ENCODE measurements at places on chromosomes 7 and 10.

DNA sequence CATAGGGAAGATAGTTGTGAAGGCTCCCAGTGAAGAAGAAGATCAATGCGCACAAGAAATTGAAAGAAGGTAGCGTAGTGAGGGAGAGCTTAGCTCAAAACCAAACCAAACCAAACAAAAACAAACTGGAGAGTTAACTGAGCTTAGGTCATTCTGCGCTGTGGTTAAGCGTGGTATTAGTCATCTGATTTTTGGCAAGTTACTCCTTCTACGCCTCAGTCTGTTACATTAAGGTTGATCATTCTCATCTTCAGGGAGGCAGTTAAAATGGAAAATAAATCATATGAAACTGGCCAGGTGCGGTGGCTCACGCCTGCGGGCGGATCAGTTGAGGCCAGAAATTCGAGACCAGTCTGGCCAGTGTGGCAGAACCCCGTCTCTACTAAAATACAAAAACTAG lies 259.7 kb downstream of the EXOC4 start:
- no peaks in the 10 kb centered on the region for H3K36me3 ChIP-seq
- H3K27me3 ChIP-seq, result no peaks in the 10 kb centered on the region
- H3K4me3 ChIP-seq, result no peak overlapping the region
- H3K27ac ChIP-seq, result no peak overlapping the region
- H3K4me1 ChIP-seq, result no peaks in the 10 kb centered on the region

DNA sequence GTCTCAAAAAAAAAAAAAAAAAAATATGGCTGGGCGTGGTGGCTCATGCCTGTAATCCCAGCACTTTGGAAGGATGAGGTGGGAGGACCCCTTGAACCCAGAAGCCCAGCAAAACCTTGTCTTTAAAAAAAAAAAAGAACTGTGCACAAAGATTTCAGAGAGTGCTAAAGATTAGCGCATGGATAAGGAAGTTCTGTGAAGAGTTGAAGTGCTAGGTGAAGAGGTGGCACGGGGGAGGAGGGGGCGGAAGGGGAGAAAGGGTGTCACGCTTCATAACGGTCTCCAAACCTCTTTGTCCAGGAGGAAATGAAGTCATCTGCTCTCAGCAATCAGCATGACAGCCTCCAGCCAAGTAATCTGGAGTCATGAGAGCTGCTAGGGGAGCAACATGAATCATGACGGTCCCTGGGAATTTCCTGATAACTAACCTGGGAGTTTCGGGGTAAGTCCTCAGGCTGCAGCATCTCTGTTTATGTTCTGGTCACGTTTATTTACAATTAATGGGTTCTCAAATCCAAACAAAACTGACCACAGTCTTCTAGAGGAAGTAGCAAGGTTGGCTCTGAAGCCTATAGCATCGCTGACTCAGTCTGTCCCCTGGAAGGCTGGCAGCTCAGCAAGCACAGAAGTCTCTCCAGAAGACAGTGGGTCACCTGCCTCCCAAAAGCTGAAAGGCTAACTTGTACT lies 1.9 kb upstream of the PLAU start:
- peaks cover 15% of the 10 kb centered on the region for H3K4me1 ChIP-seq
- H3K4me3 ChIP-seq, result no peak overlapping the region
- H3K27me3 ChIP-seq, result peaks cover 10% of the 10 kb centered on the region
- no peaks in the 10 kb centered on the region for H3K36me3 ChIP-seq

DNA sequence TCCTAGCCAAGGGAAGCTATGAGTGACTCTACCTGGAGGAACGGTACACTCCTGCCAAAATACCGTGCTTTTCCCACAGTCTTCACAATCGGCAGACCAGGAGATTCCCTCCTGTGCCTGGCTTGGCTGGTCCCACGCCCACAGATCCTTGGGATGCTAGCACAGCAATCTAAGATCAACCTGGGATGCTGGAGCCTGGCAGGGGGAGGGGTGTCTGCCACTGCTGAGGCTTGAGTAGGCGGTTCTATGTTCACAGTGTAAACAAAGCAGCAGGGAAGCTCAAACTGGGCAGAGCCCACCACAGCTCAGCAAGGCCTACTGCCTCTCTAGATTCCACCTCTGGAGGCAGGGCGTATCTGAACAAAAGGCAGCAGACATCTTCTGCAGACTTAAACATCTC lies 295.3 kb downstream of the ELMO1 start:
- H3K27me3 ChIP-seq, result no peaks in the 10 kb centered on the region
- no peaks in the 10 kb centered on the region for H3K4me1 ChIP-seq
- peaks cover 19% of the 10 kb centered on the region for H3K36me3 ChIP-seq

GRCh38 chr7:33593611-33594010 lies 311.7 kb upstream of the BMPER start:
- no peaks in the 10 kb centered on the region for H3K4me1 ChIP-seq
- no peak overlapping the region for H3K27ac ChIP-seq
- DNase-seq, result no peak
- H3K36me3 ChIP-seq, result no peaks in the 10 kb centered on the region
- H3K27me3 ChIP-seq, result no peaks in the 10 kb centered on the region
- no peak overlapping the region for H3K4me3 ChIP-seq

DNA sequence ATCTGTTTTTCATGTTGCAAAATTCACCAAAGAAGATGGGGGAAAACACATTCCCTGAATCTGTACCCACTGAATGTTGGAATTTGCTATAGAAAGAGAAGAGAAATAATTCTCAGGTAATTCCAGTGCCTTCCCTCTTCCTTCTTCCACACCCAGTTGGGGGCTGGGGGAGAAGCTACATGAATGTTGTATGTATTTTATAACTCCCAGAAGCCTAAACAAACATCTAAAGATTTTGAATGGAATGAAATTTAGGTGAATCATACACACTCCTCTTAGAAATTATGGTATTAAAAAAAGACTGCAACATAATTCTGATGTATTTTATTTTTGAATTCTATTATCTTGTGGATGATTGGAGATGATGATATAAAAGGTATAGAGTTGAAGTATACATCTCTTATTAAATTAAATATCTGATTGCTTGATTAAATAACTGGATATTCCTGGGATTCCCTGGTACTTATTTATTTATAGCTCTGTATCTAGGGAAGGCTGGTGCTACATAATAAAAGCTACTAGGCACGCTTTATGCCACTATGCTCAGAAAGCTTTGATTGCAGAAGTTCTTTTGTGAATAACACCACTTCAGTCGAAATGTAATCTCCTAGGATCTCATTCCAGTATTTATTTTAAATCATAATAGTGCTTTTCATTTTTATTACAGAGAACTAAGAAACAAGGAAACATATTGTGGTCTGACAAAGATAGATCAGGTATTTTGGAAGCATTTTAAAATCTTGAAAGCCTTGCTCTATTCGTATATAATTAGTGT lies 98.5 kb downstream of the MCU start:
- no peak overlapping the region for H3K4me3 ChIP-seq
- DNase-seq, result no peak
- H3K36me3 ChIP-seq, result no peaks in the 10 kb centered on the region
- H3K4me1 ChIP-seq, result no peaks in the 10 kb centered on the region

- H3K36me3 ChIP-seq, result no peaks in the 10 kb centered on the region
- no peaks in the 10 kb centered on the region for H3K27me3 ChIP-seq
- no peak overlapping the region for H3K4me3 ChIP-seq
- H3K4me1 ChIP-seq, result no peaks in the 10 kb centered on the region
- no peak for DNase-seq
- no peak overlapping the region for H3K27ac ChIP-seq
Observed at GRCh38 chr10:17256627-17257026, 28.6 kb downstream of the VIM start.

GRCh38 chr7:5470167-5470532 lies 46.5 kb upstream of the TNRC18 start:
- no peaks in the 10 kb centered on the region for H3K27me3 ChIP-seq
- H3K27ac ChIP-seq, result no peak overlapping the region
- no peaks in the 10 kb centered on the region for H3K36me3 ChIP-seq
- H3K4me1 ChIP-seq, result no peaks in the 10 kb centered on the region
- H3K4me3 ChIP-seq, result no peak overlapping the region

- no peaks in the 10 kb centered on the region for H3K27me3 ChIP-seq
- peaks cover 5% of the 10 kb centered on the region for H3K36me3 ChIP-seq
- DNase-seq, result no peak
- peak overlapping the region; percentile 86 for H3K27ac ChIP-seq
- peaks cover 36% of the 10 kb centered on the region for H3K4me1 ChIP-seq
Observed at GRCh38 chr10:46267132-46267985, 19.4 kb upstream of the ANTXRL start.

DNA sequence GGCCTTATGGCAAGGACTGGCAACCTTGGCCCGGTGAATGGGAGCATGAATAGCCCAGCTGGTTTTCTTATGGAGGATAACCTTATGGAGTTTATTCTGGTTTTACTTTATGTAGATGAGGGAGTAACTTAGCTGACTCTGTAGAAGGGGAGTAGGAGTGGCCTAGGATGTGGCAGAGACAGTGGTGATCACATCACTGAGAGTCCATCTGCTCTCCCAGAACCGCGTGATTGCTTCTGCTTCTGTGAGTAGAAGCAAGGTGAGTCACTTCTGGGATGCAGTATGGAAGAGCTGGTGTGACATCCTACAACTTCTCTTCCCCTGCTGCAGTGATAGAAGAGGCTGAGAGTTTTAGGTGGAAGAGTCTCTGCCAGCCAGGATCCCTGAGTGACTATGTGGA lies 129.2 kb downstream of the RPS24 start:
- H3K4me1 ChIP-seq, result no peaks in the 10 kb centered on the region
- H3K4me3 ChIP-seq, result no peak overlapping the region
- no peak overlapping the region for H3K27ac ChIP-seq
- H3K27me3 ChIP-seq, result no peaks in the 10 kb centered on the region
- H3K36me3 ChIP-seq, result no peaks in the 10 kb centered on the region
- DNase-seq, result no peak

DNA sequence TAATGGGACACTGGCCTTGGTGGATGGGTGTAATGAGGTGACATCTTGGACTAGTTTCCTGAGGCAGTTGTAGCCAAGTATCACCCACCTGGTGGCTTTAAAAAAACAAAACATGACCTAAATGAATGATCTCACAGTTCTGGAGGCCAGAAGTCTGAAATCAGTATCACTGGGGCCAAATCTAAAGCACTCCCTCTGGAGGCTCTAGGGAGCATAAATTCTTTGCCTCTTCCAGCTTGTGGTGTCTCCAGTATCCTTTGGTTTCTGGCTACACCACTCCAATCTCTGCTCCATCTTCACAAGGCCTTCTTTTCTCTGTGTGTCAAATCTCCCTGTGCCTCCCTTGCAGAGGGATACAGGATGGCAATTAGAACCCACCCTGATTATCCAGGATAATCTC lies 342.9 kb downstream of the CALN1 start:
- H3K36me3 ChIP-seq, result no peaks in the 10 kb centered on the region
- no peaks in the 10 kb centered on the region for H3K4me1 ChIP-seq
- no peaks in the 10 kb centered on the region for H3K27me3 ChIP-seq
- no peak overlapping the region for H3K4me3 ChIP-seq
- H3K27ac ChIP-seq, result no peak overlapping the region
- no peak for DNase-seq

DNA sequence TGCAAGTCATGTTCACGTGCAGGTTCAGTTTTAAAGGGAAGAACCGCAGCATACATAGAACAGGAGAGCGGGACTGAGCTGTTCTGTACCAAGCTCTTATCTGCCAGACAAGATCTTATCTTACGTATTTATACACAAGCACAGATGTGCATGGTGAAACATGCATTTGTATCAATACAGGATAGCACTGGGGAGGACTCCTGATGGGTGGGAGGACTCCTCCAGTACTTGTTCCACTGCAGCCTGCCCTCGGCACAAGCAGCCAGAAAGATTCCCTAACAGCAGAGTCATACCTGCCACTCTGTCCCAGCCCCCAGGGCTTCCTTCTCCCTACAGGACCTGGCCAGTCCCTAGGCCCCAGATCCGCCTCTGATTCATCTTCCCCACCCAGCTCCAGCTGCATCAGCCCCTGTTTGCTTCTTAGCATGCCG lies 13.2 kb upstream of the PRKCQ start:
- H3K36me3 ChIP-seq, result no peaks in the 10 kb centered on the region
- DNase-seq, result peak; percentile 61
- peaks cover 95% of the 10 kb centered on the region for H3K4me1 ChIP-seq
- peak overlapping the region; percentile 38 for H3K4me3 ChIP-seq
- H3K27ac ChIP-seq, result peak overlapping the region; percentile 94
- no peaks in the 10 kb centered on the region for H3K27me3 ChIP-seq

GRCh38 chr7:98369726-98370125 lies 31.2 kb downstream of the BAIAP2L1 start:
- H3K4me3 ChIP-seq, result no peak overlapping the region
- H3K27ac ChIP-seq, result no peak overlapping the region
- H3K36me3 ChIP-seq, result no peaks in the 10 kb centered on the region
- H3K4me1 ChIP-seq, result no peaks in the 10 kb centered on the region
- no peak for DNase-seq
- H3K27me3 ChIP-seq, result no peaks in the 10 kb centered on the region

DNA sequence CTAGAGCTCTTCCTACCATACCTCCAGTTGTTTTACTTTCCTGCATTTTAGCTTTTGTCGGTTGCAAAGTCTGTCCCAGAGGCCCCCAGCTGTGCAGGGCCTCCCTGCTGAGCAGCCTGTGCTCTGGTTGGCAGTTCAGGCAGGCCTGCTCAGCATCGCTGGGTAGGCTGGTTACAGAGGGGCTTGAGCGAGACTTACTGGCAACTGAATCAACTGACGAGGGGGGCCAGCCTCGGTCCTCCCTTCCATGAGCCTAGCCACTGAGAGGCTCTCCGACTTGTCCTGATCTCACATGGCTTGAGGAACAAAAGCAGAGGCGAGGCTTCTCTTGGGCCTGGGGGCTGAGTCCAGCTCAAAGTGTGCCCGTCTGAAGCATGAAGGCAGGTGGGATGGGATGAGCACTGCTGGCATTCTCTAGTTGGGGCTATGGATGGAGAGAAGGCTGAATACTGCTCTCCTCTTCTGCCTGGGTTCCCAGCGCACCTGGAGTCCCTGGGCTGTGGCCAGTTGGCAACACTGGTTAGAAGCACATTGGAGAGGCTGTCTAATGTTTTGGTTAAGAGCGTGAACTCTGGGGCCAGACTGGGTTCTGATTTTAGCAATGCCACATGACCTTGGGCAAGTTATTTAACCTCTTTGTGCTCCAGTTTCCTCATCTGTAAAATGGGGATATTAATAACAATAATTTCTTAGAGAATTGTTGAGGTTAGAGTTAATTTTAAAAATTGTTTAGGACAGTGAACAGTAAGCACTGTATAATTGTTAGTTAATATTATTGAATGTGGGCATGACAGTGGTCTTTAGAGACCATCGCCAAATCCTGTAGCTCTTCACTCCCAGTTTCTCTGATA lies 6.9 kb upstream of the SFRP5 start:
- no peak for DNase-seq
- H3K4me3 ChIP-seq, result no peak overlapping the region
- H3K27ac ChIP-seq, result no peak overlapping the region
- H3K36me3 ChIP-seq, result no peaks in the 10 kb centered on the region

DNA sequence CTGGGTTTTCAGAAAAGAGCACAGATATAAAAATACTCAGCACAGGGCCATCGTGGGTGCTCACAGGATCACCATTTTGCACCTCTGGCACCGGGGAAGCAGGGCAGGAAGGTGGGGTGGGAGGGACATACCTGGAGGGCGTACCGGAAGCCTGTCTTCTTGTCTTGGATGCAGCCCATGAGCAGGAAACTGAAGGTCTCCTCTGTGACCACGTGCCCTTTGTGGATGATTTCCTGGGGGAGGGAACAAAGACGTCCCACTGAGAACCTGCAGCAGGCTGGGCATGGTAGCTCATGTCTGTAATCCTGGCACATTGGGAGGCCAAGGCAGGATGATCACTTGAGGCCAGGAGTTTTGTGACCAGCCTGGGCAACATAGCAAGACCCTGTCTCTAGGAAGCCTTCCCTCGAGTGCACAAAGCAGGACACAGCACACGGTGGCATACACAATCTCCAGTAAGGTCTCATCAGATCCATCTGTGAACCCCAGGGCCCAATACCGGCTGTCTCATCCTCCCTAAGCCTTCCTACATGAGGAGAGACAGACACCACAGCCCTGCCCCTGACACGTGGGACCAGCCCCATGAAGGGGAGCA lies 9.5 kb downstream of the PTCD1 start:
- H3K36me3 ChIP-seq, result peaks cover 5% of the 10 kb centered on the region
- peaks cover 9% of the 10 kb centered on the region for H3K4me1 ChIP-seq
- no peak for DNase-seq
- peak overlapping the region; percentile 29 for H3K27ac ChIP-seq
- H3K4me3 ChIP-seq, result no peak overlapping the region
